Foreskin melanocyte (primary cell): ENCODE measurements at places on chromosomes 1 and 21.

GRCh38 chr1:179820226-179820970 is 57.2 kb downstream of the TOR1AIP2 start:
- DNase-seq: no peak

DNA sequence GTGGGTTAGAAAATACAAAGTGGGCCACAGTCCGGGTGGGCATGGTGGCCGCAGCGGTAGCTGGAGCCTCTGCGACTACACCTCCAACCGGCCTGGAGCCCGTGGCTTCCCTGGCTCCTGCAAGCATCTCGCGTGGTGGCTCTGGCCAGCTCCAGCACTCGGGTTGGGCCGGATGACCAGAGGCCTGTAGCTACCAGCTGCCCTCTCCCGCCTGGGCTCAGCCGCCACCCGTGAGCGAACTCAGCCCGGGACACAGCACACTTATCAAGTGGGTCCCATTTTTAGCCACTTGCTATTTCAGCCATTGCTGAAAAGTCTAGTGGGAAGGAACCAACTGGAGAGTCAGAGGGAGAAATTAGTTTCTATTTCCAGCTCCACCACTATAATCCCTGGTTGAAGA is 107.7 kb upstream of the CACYBP start:
- no peak for DNase-seq

- no peak for DNase-seq
Observed at GRCh38 chr1:82919837-82920236, 1079.1 kb downstream of the TTLL7 start.

DNA sequence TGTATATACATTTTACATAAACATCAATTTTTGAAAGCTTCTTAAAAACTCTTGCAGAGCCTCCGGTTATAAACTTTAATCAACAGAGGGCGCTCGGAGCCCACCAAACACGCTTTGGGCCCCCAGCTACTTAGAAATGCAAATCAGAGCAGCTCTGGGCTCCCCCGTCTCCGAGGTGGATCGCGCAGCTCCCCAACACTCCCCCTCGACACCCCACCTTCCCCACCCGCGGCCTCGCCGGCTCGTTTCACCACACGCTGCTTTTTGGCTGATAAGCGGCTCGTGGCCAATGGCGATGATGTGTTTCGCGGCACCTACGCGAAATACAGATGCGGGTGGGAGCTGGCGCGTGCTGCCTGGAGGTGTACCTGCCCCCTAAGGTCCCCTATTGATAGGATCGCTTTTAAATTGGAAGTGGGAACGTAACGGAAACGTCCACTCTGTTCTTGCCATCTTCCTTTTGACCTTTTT is 1.7 kb upstream of the KIF26B start:
- peak; percentile 51 for DNase-seq

DNA sequence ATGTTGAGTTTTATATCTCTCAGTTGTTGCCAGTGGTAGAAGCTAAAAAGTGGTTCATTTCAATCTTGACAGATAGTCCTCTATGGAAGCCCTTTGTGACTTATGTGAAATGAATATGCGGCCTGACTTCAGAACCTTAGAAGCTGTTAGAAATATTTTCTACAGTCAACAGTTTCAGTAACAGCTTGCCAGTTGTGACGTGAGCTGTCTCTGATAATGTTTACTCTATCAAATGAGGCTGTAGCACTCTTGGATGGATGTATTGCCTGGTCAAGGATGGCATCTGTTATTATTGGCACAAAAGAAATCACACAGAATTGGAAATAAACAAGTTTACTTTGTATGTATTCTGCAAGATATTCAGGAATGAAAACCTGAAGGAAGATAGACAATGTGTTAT is 31.9 kb downstream of the SNX7 start:
- no peak for DNase-seq

- peak; percentile 52 for DNase-seq
Observed at GRCh38 chr1:10387677-10388386, 11.0 kb upstream of the PGD start.

GRCh38 chr21:15631342-15631741 is 98.4 kb upstream of the USP25 start:
- peak; percentile 34 for DNase-seq

DNA sequence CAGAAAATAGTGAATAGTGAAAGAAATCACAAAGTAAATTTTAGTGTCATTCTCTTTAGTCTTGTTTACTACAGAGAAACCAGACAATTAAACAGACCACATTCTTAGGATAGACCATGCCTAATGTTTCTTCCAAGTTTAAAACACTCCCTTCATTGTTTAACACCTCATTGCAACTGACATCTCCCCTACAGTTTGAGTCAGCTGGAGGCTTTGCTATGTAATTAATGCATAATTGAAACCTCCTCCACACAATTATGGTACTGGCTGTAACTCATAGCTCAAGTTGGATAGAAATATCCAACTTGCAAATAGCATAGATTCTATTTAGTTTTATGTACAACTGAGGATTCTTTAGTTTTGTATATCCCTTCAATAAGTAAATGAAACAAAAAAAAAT is 35.2 kb upstream of the B3GALT2 start:
- peak; percentile 75 for DNase-seq

DNA sequence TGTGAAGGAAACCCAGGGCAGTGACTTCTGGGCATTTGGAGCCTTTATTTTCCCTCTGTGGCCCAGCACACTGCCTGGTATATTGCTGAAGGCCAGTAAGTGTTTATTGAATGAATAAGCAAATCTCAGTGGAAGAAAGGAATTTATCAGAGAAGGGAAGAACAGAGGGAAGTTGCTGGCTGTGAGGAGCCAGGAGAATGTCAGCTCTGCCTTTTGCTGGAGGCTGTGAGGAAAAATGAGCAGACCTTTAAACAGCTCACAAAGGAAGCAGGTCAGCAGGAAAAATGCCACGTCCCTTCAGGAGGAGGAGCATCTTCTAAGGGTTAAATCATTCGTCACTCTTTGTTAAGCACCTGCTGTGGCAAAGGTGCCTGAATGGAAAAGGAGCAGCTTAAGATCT is 75.9 kb downstream of the GIPC2 start:
- DNase-seq: no peak

DNA sequence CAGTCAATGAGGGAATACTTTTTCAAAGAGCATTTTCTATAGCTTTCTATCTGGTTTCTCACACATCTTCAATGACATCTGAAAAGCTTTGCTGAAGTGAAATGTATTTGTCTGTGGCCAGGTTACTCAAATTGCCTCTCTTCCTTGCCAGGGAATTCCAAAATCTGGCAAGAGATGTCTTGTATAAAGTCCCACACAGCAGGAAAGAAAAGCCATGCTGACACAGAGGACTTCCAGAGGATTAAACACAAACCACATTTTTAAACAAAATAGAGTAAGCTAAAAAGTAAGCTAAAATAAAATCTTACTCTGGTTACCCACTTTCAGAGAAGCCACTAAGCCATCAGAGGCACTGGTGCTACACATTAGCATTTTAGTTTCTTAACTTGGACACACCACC is 93.1 kb upstream of the BCAR3 start:
- DNase-seq: no peak

DNA sequence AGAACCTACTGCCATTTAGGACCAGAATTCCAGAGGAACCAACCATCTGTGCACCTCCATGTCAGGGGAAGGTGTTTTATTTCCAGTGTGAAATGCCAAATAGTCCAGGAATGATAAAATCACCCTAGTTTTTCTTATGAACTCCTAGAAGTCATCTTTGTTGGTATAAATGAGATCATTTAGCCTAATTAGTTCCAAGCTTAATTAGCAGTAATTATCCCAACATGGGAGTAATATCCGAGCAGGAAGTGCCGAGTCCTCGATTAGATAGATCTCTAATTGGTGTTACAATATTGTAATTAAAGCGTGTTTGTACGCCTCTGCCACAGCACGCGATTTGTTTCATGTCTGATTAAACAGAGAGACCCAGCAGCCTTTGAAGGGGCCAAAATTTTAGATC is 33.1 kb downstream of the BCL9 start:
- no peak for DNase-seq

DNA sequence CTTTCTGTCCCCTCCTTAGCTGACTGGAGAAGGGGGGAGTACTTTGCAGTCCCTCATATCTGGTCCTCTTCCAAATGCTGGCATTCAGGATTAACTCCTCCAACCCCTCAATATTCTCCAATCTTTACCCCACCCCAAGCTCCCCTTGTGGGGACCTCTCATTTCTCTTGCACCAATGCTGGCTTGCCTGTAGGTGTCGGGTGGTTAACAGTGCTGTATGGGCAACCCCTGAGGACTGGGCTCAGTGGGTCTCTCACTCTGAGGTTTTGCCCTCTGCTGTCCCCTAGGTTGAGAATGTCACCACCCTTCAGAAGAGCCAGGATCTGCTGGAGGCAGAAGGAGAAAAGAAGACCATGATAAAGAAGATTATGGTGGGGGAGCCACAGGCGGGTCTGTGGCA is 27.0 kb downstream of the MROH7 start:
- no peak for DNase-seq

DNA sequence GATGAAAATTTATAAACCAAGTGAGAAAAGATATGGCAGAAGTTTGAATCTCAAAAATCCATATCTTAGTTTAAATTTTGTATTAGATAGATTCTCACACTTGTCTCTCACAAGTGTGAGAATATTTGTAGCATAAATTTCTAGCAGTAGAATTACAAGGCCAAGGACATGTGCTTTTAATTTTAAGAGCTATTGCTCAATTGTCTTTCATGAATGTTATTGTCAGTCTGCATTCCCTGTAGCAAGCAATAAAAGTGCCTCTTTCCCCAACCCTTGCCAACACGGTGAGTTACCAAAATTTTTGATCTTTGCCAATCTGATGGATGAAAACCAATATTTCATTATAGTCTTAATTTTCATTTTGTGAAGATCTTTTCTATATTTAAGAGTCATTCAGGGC is 64.0 kb downstream of the CTH start:
- DNase-seq: no peak

DNA sequence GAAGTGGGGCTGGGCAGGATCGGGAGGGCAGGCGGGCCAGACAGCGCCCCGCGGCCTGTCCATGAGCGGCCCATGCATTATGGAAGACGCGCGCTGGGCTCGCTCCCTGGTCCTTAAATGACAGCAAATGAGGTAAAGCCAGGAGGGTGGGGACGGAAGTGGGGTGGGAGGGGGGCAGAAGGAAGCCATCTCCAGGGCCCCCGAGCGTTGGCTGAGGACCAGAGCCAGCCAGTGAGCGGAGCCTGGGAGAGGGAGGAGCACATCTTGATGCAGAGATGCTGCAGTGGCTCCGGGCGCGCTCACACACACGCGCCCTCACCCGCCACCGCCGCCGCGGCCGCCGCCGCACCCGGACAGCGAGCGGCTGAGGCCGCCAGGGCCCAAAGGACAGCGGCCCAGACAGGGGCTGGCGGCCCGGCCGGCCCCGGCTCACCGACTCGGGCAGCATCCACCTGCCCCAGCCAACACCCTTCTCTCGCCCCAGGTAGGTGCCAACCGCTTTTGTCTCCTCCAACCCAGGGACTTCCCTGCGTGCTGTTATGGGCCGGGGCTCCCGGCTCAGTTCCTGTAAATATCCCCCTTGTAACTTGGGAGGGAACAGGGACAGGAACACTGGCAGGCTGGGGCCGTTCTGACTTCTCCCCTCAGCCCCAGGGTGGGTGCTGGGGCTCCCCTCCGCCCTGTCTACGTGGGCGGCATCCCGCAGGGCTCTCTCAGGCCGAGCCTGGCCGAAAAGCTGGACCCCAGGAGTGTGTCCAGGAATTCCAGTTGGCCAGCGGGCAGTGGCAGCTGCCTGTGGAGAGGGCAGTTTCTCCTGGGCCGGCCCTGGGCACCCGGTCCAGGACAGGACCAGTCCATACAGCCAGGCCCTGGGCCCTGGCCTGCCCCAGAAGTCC is at the start of gene CNTN2:
Gene CNTN2, plus strand, starts transcription at position 302 of the 896 bp plus-strand sequence. CDS start 9,974 bp downstream, outside the sequence.
- DNase-seq: no peak

- DNase-seq: no peak
Observed at GRCh38 chr1:227937031-227937837, 10.5 kb downstream of the WNT9A start.

DNA sequence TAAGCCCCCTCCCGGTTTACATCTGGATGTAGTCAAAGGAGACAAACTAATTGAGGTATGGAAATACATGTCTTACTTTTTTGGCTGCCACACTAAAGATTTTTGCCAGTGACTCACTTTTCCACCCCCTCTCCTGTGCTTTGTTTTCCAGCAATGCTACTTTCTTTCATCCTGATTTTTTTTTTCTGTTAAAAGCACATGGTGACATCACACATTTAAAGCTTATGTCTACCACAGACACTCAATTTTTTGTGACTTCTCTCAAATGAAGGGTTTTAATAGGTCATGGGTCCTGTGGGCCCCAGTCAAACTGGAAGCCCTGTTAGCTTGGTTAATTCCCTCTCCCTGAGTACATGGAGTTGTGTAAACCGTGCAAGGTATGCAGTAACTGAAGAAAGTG is 2.2 kb downstream of the PPP1R8 start:
- DNase-seq: no peak

- DNase-seq: no peak
Observed at GRCh38 chr1:227733309-227733705, 1.8 kb downstream of the JMJD4 start.

GRCh38 chr1:215517441-215517891 is 49.6 kb upstream of the KCTD3 start:
- peak; percentile 27 for DNase-seq

DNA sequence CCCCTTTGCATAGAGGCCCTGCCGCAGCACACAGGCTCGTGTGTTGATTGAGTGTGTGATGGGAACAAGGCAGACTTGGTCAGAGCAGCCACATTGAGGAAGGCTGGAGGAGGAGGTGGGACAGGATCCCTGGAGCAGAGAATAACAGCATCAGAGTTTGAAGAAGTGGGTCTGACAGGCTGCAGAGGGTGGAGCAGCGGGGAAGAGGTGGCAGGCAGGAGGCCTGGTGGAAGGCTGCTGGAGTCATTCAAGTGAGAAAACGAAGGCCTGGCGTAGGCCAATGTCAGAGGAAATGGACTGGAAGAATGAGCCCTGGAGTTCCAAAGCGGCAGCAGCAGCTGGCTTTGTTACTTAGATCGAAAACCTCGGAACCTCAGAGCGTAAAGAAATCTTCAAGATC is 115.0 kb upstream of the GRIK3 start:
- no peak for DNase-seq

GRCh38 chr1:178595491-178595890 is 82.6 kb downstream of the TEX35 start:
- DNase-seq: no peak

- no peak for DNase-seq
Observed at GRCh38 chr1:44032170-44032790, 1.0 kb upstream of the SLC6A9 start.

GRCh38 chr21:43190951-43191350 is 22.1 kb downstream of the CRYAA start:
- DNase-seq: no peak

GRCh38 chr1:51669272-51669671 is 52.4 kb downstream of the OSBPL9 start:
- no peak for DNase-seq

GRCh38 chr1:19306941-19307340 is 5.0 kb downstream of the AKR7A2 start:
- no peak for DNase-seq

- no peak for DNase-seq
Observed at GRCh38 chr21:15552914-15553494, 176.8 kb upstream of the USP25 start.

- DNase-seq: no peak
Observed at GRCh38 chr1:152761609-152762213, 3.9 kb downstream of the KPRP start.

- DNase-seq: no peak
Observed at GRCh38 chr21:44375761-44376241, 22.4 kb downstream of the TRPM2 start.

- peak; percentile 97 for DNase-seq
Observed at GRCh38 chr1:17128361-17128760, 9.1 kb upstream of the PADI2 start.
